ENCODE measurements at places on chromosomes 3 and 15. TPM values are rescaled to one million over a fixed set of nuclear protein-coding genes. Genes with fewer than 3 reads are reported as not detected.

The GOLGA6A gene
- 0.20 TPM for total RNA-seq

The NECTIN3 gene
- total RNA-seq = 3.1 TPM

The XIRP1 gene
- total RNA-seq = not detected

The USP50 gene
- total RNA-seq = not detected

GRCh38 chr15:78291698-78292097 is 7.7 kb downstream of the SKIC8 start:
- H3K4me1 ChIP-seq = no peaks in the 10 kb centered on the region
- DNase-seq = no peak
- peaks cover 53% of the 10 kb centered on the region for H3K36me3 ChIP-seq
- no peak overlapping the region for H3K27ac ChIP-seq
- no peaks in the 10 kb centered on the region for H3K27me3 ChIP-seq
- H3K4me3 ChIP-seq = no peak overlapping the region

- no peak for DNase-seq
- H3K27me3 ChIP-seq = no peaks in the 10 kb centered on the region
- no peaks in the 10 kb centered on the region for H3K4me1 ChIP-seq
- H3K4me3 ChIP-seq = no peak overlapping the region
- no peak overlapping the region for H3K27ac ChIP-seq
- no peaks in the 10 kb centered on the region for H3K36me3 ChIP-seq
Observed at GRCh38 chr3:72720566-72720965, 127.7 kb downstream of the SHQ1 start.
